Activated T-helper 9 cell treated with anti-CD3 and anti-CD28 coated beads, Interleukin-2, amount 50 U/mL, for 16 hours (primary cell): ENCODE measurements at places on chromosomes 11 and 22.
A peak's percentile ranks its signal among the peaks of the same experiment; 100 is the strongest.

- DNase-seq, result no peak
Measured at GRCh38 chr22:17315310-17315709, 54.0 kb upstream of the CECR2 start.

DNA sequence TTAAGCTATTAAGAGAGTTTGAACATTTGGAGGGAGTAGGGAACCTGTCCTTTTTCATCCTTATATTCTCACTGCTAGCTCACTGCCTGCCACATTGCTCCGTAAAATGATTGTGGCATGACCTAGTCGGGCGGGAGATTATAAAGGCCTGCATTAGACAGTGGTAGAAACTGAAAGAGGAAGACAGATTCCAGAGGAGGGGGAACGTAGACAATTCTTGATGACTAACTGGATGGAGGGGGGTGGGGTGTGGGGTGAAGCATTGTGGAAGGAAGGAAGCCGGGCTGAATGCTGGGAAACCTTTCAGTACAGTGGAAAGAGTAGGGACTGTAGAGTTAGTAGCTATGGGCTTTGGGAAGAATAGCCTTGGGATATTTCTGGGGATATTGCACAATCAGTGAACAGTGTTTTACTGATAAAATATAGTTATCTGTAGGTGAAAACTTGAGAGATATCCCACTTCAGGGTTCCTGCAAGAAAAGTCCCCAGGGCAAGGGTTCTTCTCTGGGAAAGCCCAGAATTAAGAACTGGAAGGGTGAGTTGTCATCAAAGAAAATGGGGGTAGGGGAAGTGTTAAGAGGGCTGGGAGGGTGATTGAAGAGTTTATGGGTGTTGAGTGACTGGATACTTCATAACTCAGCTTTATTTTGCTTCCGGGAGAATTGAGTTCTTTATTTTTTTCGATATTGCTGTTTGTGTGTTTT lies 2.1 kb downstream of the MED15 start:
- DNase-seq, result peak; percentile 38

GRCh38 chr22:27370987-27371386 lies 430.6 kb downstream of the MN1 start:
- DNase-seq, result no peak

- no peak for DNase-seq
Measured at GRCh38 chr11:19980388-19980787, 179.9 kb downstream of the DBX1 start.

- DNase-seq, result no peak
Measured at GRCh38 chr22:37680191-37680851, 4.9 kb downstream of the LGALS1 start.
